ENCODE measurements at places on chromosomes 12 and 14.

DNA sequence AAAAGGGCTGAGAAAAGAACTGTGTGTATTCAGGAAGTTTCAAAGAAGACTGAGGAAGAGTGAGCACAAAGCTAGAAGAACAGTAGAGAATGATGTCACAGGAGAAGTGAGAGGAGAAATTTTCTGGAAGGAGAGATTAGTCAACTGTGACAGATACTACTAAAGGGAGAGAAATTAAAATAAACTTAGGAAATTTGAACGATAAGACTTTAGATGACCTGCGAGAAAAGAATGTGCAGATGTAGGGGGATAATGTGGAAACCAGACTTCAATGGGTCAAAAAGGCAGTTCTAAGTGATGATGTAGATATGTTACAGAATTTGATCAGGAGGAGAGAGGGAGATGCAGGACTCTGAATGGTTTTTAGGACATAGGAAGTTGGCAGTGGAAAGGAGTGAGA lies 287.4 kb downstream of the SYT1 start:
- DNase-seq: no peak

GRCh38 chr12:15852383-15852782 lies 29.8 kb upstream of the STRAP start:
- no peak for DNase-seq

DNA sequence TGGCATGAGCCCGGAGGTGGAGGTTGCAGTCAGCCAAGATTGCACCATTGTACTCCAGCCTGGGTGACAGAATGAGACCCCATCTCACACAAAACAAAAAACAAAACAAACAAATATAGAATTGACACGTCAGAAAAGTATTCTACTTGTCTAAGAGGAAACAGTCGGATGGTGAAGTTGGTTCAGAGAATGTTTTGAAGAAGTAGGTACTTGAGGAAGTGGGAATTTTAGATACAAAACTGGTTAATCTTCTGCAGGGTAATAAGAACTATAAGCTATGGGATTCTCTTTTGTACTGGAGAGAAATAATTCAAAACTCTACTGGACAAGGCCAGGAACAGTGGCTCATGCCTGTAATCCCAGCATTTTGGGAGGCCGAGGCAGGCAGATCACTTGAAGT lies 14.6 kb upstream of the TCTN1 start:
- DNase-seq: no peak

GRCh38 chr14:49193332-49194065 lies 392.7 kb downstream of the RPS29 start:
- no peak for DNase-seq

DNA sequence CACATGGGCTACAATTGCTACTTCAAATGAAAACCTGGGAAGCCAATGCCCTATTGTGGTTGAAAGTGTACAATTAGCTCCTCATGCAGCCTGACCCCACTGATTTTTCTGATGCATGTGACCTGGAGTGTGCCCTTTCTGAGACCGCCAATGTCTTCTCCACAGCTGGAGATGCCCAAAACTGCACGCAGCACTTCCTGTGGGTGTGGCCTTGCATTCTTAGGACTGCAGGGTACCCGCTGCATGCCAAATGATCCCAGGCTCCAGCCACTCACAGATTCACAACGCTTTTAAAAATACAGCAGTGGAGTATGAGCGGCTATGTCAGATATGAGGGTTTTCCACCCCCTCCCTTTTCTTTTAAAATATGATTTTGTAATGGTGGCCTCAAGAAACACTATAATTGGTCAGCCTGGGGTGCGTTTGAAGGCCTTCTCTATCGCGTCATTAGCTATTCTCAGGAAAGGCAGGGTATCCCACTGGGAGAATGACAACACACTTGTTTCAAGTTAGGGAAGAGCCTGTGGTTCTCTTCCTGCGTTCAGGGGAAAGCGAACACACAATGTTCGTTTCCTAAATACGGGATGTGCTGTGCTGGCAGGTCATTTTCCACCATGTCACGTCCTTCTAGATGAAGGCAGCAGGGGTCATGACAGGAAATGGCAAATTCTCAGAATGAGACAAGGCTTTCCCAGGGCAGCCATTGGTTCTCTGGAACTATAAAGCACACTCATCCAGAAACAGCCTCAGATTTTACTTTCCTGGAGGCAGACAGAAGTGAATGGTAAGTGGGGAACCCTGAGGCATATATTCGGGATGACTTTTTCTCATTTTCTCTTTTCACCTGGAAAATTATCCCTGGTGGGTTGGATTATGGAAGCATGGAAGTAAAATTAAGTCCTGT lies at the start of gene APOLD1:
TSS of gene APOLD1 (plus strand) at position 749 of the 904 bp plus-strand sequence. CDS start at position 782, 33 bp downstream.
- no peak for DNase-seq

DNA sequence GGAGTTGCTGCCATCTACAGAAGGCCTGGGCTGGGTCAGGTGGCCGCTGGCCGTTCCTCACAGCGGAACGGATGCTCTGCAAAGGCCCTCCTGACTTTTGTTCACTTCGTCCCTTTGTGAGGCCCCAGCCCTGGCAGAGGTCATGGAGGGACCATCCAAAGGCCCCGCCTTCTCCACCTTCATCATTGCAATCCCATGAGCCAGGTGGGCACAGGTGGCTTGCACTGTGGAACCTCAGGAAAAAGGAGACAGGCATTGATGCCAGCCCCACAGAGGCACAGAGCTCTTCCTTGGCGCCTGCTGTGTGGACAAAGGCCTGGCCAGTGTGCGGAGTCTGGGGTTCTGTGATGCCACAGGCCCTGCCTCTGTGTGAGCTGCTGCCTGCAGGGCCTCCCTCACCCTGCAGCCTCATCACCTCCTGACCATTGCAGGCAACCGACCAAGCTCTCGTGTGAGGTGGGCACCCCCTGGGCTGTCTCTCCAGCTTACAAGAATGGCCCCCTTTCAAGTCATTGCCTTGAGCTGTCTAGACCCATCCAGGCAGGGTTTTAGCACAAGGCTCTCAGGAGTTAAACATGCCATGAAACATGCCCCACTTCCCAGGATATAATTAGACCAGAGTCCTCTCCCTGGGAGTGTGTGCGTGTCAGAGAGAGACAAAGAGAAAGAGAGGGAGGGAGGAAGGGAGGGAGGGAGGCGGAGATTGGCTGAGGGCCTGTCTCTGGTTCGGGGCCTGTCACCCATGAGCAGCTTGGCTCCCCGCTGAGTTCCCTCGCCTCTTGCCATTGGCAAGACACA lies 19.3 kb downstream of the NFKBIA start:
- no peak for DNase-seq

GRCh38 chr14:63435838-63436237 lies 107.3 kb downstream of the PPP2R5E start:
- DNase-seq: no peak

DNA sequence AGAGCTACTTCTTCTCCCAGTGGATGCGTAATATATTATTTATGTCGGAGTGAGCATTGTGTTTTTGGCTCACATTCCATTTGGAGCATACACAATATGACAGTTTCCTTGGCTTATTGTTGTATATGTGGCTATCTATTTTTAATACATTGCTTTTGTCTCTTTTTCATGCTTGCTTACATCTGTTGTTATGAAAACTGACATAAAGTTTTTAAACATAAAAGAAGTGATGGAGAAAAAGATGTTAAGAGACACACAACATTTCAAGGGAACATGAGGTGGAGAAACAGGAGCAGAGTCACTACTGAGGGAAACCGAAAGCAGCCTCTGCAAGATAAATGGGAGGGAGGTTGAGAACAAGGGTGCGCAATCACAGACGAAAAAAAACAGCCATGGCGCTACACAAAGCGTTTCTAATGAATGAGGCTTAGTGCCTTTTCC lies 228.4 kb upstream of the NPAS3 start:
- no peak for DNase-seq

DNA sequence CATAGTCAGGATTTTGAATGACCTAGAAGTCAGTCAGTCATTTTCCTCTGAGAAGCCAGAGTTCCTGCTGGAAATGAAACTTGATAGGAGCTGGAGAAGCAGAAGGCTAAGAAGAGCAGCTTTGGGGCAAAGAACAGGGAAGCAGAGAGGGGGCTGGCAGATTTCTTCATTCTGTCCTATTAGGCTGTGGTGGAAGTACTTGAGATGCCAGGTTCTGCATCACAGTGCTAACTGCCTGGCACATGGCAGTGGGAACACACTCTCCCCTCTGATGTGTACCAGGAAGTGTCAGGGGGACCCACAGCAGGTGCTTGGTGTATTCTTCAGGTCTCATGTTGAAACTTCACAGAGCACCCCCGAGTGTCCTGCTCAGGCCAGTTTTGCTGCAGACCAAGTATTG lies 61.0 kb downstream of the SUSD6 start:
- no peak for DNase-seq

- no peak for DNase-seq
Measured at GRCh38 chr12:91704446-91704845, 441.2 kb downstream of the BTG1 start.

DNA sequence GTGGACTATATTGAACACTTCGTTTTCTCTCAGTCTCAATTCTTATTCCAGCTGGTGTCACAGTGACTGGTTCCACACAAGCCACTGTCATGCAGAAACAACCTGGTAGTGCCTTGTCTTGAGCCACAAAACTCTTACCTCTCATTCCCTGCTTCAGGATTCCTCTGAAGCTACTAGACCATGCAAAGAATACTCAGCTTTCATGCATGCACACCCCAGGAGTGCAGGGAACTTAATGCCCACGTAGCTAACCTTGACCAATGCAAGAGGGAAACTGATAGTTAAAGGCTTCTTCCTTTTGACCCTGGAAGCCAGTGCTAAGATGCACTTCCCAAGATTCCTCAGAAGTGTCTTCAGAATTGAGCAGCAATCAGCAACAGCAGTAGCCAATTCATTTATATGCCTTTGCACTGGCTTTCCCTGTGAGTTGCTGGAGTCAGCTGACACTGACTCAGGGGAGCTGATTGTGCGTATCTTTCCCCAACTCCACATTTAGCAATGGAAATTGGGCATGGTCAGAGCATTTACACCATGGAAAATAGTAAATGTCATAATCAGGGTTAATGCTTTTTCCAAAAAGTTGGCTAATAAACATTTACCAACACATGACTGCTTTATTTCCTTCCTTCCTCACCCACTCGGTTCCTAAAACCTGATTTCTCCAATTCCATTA lies 113.6 kb upstream of the SLC35F4 start:
- no peak for DNase-seq

GRCh38 chr12:16437926-16438325 lies 90.5 kb downstream of the MGST1 start:
- no peak for DNase-seq

DNA sequence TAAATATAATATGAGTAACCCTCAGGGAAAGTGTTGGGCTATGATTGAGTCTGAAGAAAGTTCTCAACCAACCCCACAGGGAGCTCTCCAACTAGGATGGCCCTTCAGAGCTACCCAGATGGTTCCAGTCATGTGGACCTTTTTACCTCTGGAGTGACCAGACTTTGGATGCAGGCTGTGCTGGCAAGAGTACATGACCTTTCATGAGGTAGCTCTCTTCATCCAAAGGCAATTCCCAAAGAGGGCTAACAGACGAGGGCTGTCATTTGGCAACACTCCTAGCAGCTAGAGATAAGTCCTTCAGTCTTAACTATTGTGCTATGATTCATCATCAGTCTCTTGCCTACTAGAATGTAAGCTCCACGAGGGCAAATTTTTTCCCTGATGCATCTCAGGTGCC lies 75.4 kb downstream of the DUSP6 start:
- DNase-seq: no peak

DNA sequence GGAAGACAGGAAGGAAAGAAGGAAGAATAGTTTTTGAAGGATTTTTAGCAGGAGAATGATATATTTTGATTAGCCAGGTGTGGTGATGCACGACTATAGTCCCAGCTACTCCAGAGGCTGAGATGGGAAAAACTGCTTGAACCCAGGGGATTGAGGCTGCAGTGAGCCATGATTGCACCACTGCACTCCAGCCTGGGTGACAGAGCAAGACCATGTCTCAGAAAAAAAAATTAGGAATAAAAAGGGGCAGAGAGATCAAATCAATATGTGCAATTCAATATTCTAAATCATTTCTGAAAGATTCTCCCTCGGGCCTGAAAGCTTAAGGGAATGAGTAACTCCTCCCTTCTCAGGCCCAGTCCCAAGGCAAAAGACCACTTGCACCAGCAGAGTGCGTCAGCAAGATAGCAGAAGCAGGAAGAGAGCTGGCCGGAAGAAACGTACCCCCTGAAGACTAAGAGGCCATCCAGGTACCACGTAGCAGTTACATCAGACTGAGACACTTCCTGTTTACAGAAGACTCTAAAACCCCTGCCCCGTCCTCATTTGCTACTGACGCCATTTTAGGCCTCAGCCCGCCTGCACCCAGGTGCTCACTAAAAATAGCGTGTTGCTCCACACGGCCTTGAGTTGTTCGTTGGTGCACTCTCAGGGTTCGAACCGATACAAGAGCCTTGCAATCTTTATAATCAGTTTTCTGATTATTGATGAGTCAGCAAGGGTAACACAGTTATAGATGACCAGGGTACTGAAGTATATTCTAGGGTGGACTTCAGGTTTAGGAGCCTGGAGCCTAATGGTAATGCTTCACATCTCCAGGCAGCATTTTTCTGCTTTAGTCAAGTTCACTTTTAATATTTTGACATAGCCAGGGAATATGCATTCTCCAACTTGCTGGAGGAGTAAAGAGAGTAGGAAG lies 57.7 kb upstream of the CSRP2 start:
- no peak for DNase-seq

GRCh38 chr12:129428240-129428936 lies 475.4 kb downstream of the TMEM132D start:
- no peak for DNase-seq

Measured in CD8-positive, alpha-beta memory T cell (primary cell).